Cardiac septum (tissue), 1 donor: ENCODE measurements at places on chromosomes 3 and 15. TPM values are rescaled to one million over a fixed set of nuclear protein-coding genes. Genes with fewer than 3 reads are reported as not detected.

DNA sequence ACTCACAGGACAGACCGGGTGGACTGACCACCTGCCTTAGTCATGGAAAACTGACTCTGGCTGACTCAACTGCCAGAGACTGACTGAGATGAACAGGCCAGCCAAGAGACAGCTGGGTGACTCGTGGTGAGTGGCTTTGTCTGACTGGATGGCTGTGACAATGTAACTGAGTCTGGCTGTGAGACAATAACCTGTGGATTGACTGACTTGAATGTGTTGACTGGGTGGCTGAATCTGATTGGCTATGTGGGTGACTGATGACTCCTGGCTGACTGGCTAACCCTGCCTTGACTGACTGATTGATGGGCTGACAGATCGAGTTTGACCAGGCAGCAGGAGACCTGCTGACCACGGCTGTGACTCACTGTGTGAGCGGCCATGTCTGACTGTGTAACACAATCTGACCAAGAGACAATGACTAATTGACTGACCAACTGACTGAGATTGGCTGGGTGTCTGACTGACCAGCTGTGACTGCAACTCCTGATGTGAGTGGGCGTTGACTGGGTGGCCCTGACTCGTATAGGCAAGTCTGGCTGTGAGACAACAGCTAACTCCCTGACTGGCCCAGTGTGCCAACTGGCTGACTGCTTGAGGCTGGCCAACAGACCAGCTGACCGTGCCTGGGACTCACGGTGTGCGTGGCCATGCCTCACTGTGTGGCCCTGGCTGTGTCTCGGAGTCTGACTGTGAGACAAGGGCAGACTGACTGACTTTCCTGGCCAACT is 509.1 kb downstream of the SHQ1 start:
- no peak for DNase-seq

- DNase-seq: no peak
These were observed 304.7 kb downstream of the SUCLG2 start for GRCh38 chr3:67349551-67350174.

DNA sequence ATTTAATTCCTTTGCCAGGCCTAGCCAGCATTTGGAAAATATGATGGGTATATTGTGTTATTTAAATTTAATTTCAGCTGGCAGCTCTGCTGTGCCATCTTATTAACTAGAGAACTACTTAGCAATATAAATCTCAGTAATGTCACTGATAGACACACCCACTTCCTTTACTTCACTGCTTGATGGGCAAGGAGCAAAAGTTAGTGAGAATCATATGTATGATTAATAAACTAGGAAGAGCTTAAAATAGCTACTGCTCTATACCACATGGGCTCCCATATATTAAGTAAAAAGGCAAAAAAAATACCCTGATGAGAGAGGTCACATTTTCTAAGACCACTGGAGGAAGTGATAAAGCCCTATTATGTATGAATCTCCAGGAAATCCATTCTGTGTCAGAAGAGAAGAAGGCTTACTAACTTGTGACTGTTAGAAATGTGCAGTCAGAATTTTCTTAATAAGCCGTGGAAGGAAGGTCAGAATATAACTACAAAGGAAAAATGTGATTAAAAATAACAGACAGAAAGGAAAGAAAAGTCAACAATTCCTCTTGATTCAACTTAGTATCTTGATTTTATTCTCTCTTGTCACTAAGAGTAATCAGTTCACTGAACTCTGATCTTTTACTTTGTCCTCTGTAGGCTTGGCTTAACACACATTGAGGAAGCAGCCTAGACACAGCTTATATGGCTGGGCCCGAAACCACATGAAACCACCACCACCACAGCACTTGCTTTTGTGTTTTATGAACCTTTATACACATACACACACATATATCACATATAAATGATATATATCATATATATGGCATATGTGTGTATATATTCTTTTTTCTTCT is 1233.9 kb upstream of the ALCAM start:
- DNase-seq: no peak

DNA sequence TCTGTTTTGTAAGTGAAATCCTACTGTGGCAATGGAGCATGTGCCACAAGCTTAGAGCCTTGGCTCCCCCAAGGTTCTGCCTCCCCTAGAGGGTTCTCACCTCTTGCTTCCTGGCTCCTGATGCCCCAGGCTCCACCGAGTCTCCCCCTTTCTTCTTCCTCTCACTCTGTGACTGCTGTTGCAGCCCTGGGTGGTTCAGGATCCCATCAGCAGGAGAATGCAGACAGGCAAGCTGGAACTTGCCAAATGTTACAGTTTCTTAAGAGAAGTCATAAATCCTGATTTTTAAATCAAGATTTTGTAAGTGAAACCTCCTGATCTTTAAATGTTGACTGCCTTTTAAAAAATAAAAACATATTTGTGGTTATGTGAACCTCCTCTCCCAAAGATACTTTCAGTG is 133.9 kb downstream of the CCNL1 start:
- DNase-seq: no peak

DNA sequence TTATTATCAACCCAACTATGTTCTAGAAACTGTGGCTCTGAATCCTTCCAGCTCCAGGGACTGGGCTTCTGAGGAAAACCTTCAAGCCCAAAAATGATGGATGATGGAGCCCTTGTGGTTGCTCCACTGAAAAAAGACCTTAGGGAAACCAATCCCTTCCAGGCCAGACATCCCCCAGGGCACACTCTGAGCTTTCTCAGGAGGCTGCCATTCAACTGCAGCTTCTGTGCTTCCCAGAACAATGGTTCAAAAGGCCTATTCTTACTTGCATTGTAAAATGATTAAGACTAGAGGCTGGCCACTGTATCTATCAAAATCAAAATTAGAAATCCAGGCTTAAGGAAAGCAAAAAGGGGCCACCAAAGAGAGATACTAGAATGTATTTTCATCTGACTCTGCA is 27.3 kb downstream of the EID1 start:
- DNase-seq: no peak

DNA sequence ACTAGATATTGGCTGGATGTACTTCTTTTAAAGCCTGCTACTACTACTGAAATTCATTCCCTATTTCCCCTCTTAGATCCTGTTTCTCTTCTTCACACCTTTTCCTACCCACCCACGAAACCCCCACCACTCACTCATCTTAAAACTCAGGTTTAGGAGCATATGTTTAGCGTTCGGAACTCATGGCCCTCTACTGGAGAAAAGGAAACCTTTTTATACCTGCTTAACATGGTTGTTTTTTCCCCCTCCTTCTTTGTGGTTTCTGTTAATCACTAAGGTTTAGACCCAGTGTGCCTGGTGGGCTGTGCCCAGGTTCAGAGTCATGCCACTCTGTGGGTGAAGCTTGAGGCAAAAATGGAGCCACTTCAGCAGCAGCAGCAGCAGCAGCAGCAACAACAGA is 2.6 kb downstream of the ARID3B start:
- DNase-seq: no peak

DNA sequence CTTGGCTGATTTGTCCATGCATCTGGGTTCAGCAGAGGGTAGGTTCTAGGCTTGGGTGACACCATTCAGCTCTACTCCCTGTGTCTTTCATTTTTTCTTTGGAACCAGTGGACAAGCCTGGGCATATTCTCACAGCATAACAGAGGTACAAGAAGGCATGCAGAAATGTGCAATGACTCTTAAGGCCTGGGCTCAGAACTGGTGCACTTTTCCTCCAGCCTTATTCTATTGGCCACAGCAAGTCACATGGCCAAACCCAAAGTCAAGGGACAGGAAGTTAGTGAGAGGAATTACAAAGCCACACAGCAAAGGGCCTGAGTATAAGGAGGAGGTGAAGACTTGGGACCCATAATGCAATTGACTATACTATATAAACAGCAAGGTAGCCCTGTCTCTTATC is 200.9 kb upstream of the CTDSPL start:
- no peak for DNase-seq

DNA sequence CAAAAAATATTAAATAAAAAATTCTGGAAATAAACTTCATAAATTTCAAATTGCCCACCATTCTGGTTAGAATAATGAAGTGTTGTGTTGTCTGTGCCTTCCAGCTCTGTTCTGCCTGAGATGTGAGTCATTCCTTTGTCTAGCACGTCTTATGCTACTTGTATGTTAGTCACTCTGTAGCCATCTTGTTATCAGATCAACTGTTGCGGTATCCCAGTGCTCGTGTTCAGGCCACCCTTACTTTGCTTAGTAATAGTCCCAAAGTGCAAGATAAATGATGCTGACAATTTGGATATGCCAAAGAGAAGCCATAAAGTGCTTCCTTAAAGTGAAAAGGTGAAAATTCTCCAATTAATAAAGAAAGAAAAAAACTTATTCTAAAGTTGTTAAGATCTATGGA is 527.5 kb downstream of the NAALADL2 start:
- DNase-seq: no peak

DNA sequence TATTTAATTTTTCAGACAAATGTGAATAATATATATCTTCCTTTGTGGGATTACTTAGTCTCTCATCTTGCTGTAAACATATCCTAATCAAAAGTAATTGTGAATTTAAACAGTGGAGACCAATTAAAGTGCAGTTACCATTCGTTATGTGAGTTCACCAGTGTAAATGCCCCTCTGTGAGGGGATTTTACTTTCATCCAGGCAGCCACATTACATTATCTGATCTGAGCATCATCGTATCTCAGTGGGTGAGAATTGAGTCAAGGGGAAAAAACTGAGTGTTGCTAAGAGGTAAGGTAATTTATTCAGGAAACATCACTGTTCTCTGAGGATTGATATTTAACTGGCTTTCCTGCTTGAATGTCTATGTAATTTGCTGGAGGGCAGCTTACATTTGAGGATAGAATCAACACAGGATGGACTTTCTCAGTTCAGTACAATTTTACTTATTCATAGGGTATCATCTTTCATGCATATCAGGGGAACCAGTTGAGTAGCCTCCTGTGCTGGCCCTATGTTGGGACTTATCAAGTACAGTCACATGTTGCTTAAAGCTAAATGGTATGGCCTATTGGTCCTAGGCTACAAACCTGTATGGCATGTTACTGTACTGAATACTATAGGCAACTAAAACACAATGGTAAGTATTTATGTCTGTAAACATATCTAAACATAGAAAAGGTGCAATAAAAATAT is 219.7 kb downstream of the CD47 start:
- DNase-seq: no peak

- no peak for DNase-seq
These were observed 9.8 kb downstream of the P2RY14 start for GRCh38 chr3:151268267-151269235.

Gene P2RY13
- total RNA-seq: 0.46 TPM

Gene C15orf62
- not detected for total RNA-seq

Gene PSMD2
- 217 TPM for total RNA-seq

Gene DPPA2
- not detected for total RNA-seq

Gene NMB
- total RNA-seq: 2.6 TPM

Gene MST1R
- 1.2 TPM for total RNA-seq
